ENCODE measurements at places on chromosomes 11 and 22.

DNA sequence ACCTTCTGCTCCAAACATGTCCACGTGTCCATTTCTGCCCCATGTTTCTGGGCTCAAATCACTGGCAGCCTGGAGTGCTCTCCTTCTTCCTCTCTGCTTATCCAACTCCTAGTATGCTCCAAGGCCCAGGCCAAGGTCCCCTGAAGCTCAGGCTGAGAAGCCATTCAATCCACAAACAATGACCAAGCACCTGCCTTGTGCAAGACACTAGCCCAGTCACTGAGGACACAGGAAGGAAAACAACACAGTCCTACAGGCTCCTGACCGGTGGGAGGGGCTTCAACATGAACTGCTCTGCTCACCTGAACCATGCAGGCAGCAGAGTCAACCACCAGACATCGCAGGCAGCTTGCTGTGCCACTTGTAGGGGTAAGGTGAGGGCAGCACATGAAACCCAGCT, 93.6 kb downstream of the RPL27A start:
- no peak for DNase-seq

DNA sequence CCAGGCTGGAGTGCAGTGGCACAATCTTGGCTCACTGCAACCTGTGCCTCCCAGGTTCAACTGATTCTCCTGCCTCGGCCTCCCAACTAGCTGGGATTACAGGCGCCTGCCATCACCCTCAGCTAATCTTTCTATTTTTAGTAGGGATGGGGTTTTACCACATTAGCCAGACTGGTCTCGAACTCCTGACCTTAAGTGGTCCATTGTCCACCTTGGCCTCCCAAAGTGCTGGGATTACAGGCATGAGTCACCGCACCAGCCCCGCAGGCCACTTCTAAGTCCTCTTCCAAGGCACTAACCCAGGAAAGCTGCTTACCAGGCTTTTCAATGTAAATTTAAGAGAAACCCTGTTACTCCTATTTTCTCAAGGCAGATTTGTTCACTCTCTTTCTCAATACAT, 50.4 kb downstream of the DENND5A start:
- DNase-seq = no peak

- DNase-seq = no peak
These were observed 124.2 kb downstream of the MIAT start for GRCh38 chr22:26781596-26781995.

GRCh38 chr11:86523738-86524619, 148.4 kb downstream of the ME3 start:
- no peak for DNase-seq

- no peak for DNase-seq
These were observed 89.1 kb upstream of the RTL6 start for GRCh38 chr22:44586999-44587736.

GRCh38 chr11:131025020-131025419, 108.7 kb upstream of the SNX19 start:
- DNase-seq = no peak

GRCh38 chr11:65204646-65205601, 23.2 kb downstream of the CAPN1 start:
- no peak for DNase-seq

DNA sequence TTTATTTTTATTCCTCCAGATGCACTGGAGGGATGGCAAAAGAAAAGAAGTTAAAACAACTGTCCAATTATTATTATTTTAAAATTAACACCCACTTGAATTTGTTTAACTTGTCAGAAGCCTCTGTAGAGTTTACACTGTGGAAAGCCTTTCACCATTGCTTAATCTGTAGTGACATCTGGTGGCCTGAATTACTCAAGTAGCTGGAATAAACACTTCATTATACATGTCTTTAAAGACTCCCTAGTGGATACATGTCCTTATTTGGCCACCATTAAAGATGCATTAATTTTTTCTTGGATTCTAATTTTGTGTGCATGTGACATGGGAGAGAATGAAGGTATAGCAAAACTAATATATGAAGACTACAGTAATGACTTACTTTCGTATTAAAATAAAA, 1496.5 kb downstream of the FAM181B start:
- DNase-seq = no peak

DNA sequence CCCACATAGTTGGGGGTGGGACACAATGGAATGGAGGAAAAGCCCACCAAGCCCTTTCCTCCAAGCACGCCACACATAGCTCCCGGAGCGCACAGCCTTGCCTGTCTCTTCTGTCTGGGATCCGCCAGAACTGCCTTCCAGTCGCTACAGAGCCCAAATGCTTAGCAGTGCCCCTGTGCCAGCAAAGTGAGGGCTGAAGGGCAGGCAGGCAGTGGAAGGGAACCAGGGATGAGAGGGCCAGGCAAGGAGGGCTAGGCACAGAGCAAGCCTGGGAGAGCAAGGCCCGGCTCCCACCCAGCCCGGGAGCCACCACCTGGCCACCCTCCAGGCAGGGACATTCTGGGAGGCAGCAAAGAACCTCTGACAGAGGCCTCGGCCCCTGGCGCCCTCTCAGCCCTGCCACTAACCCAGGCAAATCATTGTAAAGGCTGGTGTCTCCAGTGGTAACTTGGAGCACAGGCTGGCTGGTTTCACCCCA, 32.5 kb downstream of the PPP2R1B start:
- no peak for DNase-seq

DNA sequence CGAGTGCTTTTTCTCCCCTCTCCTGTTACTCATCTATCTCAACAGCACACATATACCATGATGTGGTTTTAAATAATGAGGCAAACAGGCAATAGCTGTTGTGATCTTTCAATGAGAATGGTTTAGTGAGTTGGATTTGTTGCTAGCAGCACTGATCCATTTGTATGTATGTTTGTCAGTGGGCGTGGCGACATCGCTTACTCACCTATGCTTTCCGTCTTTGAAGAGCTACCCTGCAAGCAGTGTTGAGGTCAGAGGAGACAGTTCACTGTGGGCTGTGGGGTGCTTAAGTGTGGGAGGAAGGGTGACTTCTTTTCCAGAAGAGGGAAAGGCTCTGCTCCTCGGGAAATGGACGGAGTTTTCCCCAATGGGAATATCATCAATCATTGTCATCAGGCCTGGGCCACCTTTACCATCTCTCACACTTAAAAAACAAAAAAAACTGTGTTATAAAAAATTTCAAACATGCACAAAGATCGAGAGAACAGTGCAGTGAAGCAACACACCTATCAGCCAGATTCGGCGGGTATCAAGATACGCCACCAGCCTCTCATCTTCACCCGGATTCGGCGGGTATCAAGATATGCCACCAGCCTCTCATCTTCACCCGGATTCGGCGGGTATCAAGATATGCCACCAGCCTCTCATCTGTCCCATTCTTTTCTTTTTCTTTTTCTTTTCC, 83.8 kb downstream of the TBC1D22A start:
- DNase-seq = no peak

- DNase-seq = no peak
These were observed 42.6 kb upstream of the ACCSL start for GRCh38 chr11:44005063-44005701.

Measured in activated CD4-positive, CD25-positive, alpha-beta regulatory T cell treated with anti-CD3 and anti-CD28 coated beads, Interleukin-2, amount 50 U/mL, for 16 hours (primary cell).